ENCODE measurements at places on chromosomes 12 and 14. TPM values are rescaled to one million over a fixed set of nuclear protein-coding genes. Genes with fewer than 3 reads are reported as not detected.

KRT78 gene
- not detected for total RNA-seq

OR6C2 gene
- total RNA-seq = not detected

GRCh38 chr12:71746974-71747611 is 7.6 kb upstream of the RAB21 start:
- no peak for DNase-seq

C12orf56 gene
- total RNA-seq = not detected

DNA sequence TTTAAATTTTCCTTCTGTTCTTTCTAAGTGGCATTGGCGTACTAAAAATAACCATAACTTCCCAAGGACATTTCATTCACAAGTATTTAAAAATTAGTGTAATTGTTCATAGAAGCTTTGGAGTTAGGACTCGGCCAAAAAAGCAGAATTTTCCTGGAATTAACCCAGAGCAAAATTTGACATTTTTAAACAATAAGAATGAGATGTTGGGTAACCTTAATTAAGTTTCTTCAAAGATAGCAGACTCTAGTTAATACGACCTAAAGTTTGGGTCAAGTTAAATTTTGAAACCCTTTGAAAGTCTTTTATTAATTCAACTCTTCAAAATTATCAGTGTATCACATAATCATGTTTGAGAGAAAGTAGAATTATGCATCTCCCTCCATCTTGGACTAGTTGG is 118.3 kb downstream of the AKAP6 start:
- DNase-seq = no peak

DNA sequence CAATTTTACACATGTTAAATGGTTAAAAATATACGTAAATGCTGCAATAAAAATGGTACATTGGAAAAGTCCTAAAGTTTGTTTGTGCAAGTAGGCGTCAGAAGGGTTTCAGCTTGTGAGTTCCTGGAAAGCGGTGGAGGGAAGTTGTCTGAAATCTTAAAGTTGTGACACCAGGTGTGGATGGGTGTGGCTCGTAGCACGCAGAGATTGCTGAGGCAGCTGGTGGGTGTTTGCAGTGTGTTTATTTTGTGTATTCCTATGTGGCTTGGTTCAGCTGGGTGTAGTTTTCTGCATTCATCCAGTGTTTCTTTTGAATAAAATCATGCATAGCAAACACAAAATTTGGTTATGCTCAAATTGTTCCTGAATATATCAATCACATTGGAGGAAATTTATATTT is 136.8 kb upstream of the TBX3 start:
- DNase-seq = no peak

GRCh38 chr14:77014004-77014604 is 14.4 kb downstream of the IRF2BPL start:
- DNase-seq = no peak

GRCh38 chr14:93855737-93856136 is 67.5 kb upstream of the PRIMA1 start:
- DNase-seq = no peak
